CD4-positive, alpha-beta T cell treated with Interleukin-2 at 100 ng/mL for 4 hours (primary cell): ENCODE measurements at places on chromosomes 5 and 9.

- no peak for DNase-seq
Observed at GRCh38 chr5:62631909-62632580, 53.4 kb downstream of the LRRC70 start.

DNA sequence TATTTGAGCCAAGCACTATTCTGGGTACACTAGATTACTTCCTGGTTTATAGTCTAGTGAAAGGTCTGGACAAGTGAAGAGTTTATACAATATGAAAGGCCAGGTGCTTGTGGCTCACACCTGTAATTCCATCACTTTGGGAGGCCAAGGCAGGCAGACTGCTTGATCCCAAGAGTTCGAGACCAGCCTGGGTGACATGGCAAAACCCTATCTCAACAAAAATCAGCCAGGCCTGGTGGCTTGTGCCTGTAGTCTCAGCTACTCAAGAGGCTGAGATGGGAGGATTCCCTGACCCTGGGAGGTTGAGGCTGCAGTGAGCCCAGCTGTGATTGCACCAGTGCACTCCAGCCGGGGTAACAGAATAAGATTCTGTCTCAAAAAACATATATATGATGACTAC is 9.5 kb upstream of the TXNDC15 start:
- DNase-seq, result no peak

- no peak for DNase-seq
Observed at GRCh38 chr9:2018162-2018643, 3.1 kb downstream of the SMARCA2 start.

GRCh38 chr9:105535920-105536668 is 21.8 kb upstream of the FKTN start:
- DNase-seq, result no peak

- no peak for DNase-seq
Observed at GRCh38 chr9:107251756-107252322, 31.2 kb upstream of the RAD23B start.

DNA sequence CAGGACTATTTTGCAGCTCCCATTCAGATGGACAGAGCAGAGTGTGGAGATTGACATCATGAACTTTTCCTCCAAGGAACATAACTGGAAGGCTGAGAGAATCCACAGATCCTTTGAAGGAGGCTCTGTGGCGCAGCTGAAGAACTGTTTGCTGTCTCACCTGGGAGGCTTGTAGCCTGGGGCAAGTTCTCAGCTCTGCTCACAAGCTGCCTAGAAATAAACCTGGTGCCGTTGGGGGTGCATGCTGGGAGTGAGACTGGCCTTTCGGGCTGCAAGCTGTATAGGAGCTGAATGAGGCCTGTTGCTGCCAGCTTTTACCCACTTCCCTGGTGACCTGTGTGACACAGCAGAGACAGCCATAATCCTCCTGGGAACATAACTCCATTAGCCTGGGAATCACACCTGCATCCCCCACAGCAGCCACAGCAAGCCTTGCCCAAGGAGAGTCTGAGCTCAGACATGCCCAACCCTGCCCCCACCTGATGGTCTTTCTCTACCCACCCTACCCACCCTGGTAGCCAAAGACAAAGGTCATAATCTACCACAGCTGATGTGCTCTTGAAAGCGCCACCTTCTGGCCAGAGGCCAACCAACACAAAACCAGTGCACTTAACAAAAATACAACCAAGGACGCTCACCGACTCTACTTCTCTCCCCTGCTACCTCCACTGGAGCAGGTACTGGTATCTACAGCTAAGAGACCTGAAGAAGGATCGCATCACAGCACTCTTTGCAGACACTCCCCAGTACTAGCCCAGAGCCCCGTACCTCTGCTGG is 205.1 kb upstream of the MRPS30 start:
- DNase-seq, result no peak

DNA sequence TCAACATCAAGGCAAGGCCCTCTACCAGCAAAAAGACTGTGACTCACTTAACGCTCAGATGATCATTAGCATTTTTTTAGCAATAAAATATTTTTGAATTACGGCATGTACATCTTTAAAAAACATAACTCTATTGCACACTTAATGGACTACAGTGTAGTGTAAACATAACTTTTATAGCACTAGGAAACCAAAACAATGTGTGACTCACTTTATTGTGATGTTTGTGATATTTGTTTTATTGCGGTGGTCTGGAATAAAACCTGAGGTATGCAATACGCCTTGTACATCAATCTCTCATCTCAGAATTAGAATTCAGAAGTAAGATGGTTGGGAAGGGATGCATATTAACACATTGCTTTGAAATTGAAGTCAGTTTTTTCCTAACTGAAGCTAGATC is 106.9 kb upstream of the PTCH1 start:
- DNase-seq, result no peak

DNA sequence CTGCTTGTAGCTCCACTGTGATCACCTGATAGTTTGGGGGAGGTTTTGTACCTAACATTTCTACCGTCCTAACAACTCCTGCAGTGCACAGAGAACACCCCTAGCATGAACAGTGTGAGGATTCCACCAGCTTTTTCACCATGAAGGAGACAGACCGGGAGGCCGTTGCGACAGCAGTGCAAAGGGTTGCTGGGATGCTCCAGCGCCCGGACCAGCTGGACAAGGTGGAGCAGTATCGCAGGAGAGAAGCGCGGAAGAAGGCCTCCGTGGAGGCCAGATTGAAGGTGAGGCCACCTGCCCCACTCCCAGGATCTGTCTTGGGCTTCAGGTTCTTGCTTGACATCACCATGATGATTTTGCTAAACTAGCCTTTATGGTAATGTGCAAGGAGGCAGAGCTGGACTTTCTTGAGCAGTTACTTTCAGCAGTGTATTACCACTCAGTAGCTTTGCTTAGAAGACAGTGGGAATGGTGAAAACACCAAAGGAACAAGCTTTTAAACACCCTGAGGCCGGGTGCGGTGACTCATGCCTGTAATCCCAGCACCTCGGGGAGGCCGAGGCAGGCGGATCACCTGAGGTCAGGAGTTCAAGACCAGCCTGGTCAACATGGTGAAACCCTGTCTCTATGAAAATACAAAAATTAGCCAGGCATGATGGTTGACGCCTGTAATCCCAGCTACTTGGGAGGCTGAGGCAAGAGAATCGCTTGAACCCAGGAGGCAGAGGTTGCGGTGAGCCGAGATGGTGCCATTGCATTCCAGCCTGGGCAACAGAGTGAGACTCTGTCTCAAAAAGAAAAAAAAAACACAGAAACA is 3.3 kb downstream of the EXOC3 start:
- DNase-seq, result no peak

- no peak for DNase-seq
Observed at GRCh38 chr9:110115341-110115820, 92.6 kb downstream of the C9orf152 start.
